ENCODE measurements at places on chromosomes 6 and 20. TPM values are rescaled to one million over a fixed set of nuclear protein-coding genes. Genes with fewer than 3 reads are reported as not detected.

The VGLL2 gene
- total RNA-seq, result not detected

The CENPW gene
- 4.0 TPM for total RNA-seq

The CYP24A1 gene
- 0.15 TPM for total RNA-seq

The SLC17A2 gene
- not detected for total RNA-seq

GRCh38 chr6:125252891-125253290, 48.9 kb downstream of the HDDC2 start:
- DNase-seq, result no peak

DNA sequence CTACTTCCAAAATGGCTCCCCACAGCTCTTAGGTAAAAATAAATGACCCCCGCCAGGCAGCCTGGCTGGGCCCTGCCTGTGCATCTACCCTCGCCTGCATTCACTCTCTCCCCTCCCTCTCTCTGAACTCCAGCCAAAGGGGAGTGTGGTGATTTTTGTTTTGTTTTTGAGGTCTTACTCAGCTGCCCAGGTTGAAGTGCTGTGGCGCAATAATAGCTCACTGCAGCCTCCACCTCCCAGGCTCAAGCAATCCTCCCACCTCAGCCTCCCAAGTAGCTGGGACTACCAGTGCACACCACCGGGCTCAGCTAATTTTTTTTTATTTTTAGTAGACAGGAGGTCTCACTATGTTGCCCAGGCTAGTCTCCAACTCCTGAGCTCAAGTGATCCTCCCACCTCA, 15.8 kb downstream of the NFATC2 start:
- DNase-seq, result no peak

DNA sequence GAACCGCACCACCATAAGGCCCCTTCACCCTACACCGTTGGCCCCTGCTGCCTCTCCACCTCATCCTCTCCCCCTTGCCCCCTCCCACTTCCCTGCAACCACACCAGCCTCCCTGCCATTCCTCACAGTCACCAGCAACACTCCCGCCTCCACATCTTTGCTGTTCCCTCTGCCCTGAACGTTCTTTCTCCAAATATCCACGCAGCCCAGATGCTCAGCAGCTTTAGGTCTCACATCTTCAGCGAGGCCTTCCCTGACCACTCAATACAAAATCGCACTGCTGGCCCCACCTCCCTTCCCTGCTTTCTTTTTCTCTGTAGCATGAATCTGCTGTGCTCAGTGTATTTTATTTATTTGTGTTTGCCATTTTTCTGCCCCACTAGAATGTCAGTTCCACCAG, 20.5 kb downstream of the ITPR3 start:
- no peak for DNase-seq

DNA sequence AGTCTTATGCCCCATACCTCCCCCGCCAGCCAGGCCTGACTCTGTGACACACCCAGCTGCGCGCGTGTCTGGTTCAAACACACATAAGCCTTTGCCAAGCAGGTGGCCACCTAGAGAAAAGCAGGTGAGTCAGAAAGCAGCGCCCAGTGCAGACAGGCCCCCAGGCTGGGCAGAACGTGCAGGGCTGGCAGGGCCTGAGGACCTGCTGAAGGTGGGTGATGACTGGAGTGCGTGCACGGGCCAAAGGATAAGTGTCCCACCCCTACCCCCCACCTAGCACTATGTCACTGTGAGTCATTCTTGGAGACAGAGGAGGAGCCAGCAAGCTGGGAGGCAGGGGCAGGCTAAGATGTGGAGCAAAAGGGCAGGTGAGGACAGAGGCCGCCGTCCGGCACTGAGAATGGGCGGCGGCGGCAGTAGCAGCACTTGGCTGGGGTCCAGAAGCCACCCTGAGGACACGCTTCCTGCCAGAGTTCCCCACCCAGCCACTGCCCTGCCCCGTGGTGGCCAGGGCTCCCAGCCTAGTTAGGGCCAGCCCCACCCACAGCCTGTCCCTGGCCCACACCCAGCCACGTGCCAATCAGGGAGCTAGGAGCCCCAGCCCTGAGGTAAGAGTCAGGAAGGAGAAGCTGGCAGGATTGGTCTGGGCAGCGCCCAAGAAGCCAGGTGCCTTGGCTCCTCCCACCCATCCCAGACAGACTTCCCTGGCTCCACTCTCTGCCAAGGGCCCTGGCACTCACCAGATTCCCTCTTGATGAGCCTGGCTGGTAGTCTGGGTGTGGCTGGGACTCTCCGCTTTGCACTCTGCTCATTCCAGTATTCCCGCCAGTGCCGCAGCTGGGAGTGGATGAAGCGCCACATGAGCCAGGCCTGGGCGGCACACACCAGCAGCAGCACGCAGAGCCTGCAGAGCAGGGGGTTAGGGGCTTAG, 72.7 kb downstream of the TRAM2 start:
- no peak for DNase-seq

Data from ovary (tissue), 10 donors.